ENCODE measurements at places on chromosomes 3 and 15.

- no peak for DNase-seq
These were observed 631.8 kb upstream of the GRM7 start for GRCh38 chr3:6228958-6229683.

- no peak for DNase-seq
These were observed 5.0 kb upstream of the CCR9 start for GRCh38 chr3:45881078-45882022.

GRCh38 chr15:48063411-48063985 is 57.3 kb upstream of the SLC24A5 start:
- DNase-seq: no peak

DNA sequence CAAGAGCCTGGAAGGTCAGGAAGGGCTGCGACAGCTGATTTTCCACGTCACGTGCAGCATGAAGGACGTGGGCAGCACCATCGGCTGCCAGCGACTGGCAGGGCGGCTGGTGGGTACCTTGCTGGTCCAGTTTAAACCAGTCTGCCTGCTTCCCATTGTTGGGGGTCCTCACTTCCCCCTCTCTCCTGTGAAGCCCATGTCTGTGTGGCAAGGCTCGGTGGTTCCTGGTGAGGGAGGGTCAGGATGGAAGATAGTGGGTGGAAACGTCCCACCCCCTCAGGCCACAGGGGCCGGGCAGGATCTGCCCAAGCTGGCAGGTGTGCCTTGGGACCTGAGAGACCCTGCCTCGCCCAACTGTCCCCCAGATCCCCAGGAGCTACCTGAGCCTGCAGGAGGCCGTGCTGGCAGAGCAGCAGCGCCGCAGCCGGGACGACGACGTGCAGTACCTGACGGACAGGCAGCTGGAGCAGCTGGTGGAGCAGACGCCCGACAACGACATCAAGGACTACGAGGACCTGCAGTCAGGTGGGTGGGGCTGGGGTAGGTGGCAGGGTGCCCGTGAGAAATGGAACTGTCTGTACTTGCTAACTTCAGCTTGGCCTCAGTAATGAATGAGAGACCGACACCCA is 108.2 kb downstream of the LRRK1 start:
- DNase-seq: no peak

GRCh38 chr3:191563722-191564121 is 102.8 kb downstream of the PYDC2 start:
- DNase-seq: no peak

DNA sequence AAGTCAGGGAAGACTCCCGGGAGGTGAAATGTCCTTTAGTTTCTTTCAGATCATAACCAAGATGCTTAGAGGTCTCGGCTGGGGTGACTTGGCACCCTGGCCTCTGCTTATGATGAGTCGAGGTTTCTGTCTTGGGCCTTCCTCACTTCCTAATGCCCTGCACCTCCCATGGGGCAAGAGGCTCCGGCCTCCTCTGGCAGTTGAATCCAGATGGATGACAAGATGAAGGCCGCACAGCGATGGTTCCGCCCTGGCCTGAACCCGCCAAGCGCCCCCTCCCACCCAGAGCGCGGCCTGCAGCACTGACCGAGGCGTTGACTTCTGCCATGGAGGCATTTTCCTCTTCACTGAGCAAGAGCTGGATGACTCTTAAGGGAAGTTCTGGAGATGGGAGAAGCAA is 31.3 kb downstream of the MUC20 start:
- no peak for DNase-seq

DNA sequence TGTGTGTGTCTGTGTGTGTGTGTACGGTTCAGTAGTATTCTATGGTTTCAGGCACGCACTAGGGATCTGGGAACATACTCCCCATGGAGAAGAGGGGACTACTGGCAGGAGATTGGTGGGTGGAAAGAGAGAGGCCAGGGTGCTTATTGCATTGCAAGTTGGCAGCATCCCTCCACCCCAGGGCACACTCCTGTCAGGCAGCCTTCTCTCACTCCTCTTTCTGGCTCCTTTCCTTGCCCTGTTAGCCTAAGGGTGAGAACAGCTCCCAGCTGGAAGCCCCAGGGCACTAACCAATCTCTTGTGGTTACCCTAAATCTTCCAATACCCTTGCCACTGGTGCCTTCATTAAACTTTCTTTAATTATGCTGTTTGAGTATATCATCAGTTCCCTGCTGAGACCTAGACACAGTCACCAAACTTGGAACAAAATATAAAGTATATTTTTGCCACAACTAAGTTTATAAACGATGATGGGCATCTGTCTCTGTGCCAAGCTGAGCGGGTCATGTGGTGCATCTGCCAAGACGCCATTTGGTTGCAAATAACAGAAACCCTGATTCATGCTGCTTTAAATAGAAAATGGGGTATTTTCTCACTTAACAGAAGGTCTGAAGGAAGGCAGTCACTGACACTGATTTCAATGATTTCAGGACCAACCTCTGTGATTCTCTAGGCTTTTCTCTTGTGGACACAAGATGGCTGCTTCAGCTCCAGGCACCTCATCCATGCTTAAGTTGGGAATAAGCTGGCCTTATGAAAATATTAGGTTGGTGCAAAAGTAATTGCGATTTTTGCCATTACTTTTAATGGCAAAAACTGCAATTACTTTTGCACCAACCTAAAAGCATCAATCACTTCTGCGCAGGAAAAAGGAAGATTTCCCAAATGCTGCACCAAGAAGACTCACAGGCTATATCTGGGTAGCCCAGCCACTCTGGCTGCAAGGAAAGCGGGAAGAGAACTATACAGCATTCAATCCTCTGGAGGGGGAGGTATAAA is 476.9 kb upstream of the PROK2 start:
- DNase-seq: no peak

DNA sequence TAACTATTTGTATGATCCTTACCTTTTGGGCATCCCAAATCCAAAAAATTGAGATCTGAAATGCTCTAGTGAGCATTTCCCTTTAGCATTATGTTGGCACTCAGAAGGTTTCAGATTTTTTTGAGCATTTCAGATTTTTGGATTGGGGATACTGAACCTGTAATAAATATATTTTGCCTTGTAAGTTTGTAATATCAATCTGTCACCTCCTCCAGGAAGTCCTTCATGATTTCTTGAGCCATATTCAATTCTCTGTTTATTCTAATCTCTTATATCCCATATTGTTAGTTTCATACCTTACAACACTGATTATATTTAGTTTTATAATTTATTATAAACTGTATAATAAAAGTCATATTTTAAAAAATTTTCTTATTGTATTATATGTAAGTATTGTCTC is 215.2 kb downstream of the BBX start:
- DNase-seq: no peak

DNA sequence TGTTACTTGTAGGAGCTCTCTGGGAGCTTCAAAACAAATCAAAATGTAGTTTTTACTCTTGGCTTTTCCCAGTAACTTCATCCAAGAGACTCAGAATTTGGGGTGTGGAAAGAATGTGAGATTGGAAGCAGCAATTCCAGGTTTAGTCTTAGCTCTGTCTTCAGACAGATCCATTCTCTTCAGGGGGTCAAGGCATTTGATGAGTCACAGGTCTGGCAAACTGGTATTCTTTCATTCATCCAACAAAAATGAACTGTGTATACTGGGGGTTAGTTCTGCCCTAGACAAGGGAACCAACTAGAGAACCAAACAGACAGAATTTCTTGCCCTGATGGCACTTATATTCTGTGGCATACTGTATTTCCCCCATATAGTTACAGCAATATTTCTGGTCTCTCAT is 36.3 kb upstream of the CADPS start:
- DNase-seq: no peak

DNA sequence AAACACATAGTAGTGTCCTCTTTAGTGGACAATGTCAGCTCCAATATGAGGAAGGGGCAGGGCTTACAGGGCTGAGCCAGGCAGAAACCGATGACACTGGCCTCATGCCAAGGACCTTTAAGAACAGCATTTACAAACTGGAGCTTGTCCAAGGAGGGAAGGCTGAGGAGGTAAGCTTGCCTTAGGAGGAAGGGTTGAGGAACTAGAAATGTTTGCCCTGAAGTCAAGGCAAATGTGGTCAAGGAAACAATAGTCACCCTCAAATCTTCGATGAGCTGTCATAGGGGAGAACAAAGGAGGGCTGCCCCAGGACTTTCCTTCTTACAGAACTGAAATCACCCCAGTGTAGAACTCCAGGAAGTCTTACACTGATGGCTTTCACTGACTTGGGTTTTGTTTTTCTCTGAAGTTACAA is 136.4 kb downstream of the LIPC start:
- DNase-seq: no peak

- DNase-seq: no peak
These were observed 42.8 kb downstream of the ALDH1L1 start for GRCh38 chr3:126137490-126138130.

DNA sequence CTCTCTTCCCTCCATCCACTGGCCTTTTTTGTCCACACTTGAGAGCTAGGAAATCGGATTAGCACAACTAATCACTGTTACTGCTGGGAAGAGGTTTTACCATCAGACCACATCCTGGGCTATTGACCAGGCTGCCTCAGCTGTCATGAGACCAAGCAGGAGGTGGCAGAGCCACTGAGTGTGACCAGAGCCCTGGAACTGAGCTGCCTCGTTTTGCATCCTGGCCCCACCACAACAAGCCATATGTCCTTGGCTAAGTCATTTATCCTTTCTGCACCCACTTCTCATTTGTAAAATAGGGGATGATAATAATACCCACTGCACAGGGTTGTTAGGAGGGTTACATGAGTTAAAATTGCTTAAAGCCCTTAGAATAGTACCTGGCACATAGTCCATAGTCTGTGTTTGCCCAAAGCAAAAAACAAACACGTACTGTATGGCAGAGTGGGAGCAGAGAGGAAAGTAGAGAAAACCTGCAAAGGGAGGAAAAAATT is 34.1 kb downstream of the TMEM158 start:
- DNase-seq: no peak

DNA sequence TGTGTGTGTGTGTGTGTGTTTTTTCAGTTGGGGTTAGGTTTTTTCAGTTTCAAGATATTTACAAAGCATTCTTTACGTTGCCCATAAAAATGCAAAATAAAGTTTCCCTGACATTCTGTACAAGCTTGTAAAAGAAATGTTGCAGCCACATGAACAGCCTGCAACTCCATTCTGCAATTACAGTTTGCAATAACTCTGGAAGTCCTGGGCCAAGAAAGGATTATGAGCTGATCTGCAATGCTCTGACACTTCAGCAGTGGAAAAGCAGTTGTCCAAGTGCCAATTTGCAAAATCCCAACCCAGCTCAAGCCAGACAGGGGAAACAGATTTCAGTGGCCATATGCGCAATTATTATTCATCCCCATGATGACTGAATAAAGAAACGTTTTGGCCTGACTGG is 322.1 kb downstream of the MEX3B start:
- no peak for DNase-seq

DNA sequence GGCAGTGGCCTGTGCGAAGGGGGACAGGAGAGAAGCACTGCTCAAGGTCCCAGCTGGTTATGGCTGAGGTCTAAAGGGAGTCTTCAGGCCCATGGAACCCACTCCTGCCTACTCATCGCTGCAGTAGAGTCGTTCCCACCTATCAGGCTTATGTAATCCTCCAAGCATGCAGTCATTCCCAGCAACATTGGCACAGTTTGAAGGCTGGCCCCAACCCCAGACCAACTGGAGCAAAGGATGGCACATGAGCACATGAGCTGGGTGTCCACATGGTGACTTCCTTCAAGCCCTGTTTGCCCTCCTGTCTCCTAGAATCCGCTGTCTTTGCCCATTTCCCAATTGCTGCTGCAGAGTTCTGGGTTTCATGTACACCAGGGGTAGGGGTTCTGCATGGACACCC is 60.5 kb upstream of the FGD5 start:
- no peak for DNase-seq

DNA sequence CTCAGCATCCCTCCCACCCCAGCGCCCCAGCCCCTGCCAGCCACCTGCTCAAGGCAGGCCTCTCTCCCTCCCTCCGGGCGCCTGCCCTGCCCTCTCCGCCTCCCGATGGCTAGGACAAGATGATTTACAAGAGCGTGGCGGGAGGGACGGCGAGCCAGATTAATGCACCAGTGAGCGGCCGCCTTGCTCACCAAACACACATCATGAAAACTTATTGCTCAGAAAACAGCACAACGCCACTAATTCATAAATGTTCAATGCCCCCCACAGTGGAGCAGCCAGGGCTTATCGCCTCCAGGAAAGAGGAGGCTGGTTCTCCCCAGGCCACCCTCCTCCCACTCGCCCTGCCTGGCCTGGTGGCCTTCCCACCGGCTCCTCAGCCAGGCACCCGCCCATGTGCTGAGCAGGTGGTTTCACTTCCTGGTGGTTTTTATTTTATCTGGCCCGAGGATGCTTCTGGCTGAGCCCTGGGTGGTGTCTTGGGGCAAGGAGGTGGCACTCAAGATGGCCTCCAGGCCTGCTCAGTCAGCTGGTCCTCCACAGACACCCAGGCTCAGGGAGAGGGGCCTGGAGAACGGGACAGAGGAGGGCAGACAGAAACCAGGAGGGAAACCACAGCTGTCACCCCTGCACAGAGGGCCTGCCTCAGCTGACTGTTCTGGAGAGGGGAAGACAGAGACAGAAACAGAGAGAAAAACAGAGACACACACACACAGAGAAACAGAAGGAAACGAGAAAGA is 284.9 kb downstream of the UACA start:
- DNase-seq: no peak

DNA sequence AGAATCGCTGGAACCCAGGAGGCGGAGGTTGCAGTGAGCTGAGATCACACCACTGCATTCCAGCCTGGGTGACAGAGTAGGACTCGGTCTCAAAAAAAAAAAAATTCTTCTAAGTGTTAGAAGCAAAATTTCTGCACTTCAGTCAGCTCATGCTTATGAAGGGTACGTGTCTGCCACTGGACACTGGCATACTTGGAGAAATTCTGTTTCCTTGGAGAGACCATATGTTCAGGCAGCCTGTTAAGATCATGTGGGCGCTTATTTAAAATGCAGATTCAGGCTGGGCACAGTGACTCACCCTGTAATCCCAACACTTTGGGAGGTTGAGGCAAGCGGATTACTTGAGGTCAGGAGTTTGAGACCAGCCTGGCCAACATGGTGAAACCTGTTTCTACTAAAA is 85.6 kb upstream of the IQSEC1 start:
- DNase-seq: no peak

DNA sequence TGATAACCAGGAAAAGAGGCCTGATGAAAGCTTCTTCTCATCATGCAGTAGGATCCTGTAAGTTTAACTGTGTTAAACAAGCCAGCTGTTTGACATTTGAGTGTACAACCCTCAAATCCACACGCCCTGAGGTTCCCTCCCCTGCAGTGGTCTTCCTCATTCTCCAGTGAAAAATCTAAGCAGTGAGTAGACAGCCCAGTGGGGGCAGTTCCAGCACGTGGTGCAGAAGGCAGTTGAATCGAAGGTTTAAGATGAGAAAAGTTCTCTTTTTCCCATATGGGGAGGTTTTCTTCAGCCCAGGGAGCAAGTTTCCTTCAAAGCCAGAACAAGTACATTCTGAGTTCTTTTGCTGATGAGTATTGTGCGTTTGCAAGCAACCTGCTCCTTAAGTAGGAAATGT is 174.5 kb downstream of the NR2F2 start:
- DNase-seq: no peak
